Activated CD4-positive, alpha-beta memory T cell treated with anti-CD3 and anti-CD28 coated beads, Interleukin-2, amount 10 ng/mL, durations not matched to agents 7 days and 5 days (primary cell): ENCODE measurements at places on chromosomes 1 and 21. TPM values are rescaled to one million over a fixed set of nuclear protein-coding genes. Genes with fewer than 3 reads are reported as not detected.

IGFN1 gene
- total RNA-seq = not detected

- H3K4me1 ChIP-seq = peaks cover 64% of the 10 kb centered on the region
- no peaks in the 10 kb centered on the region for H3K27me3 ChIP-seq
- H3K36me3 ChIP-seq = peaks cover 18% of the 10 kb centered on the region
- H3K27ac ChIP-seq = peak overlapping the region; percentile 70
- DNase-seq = no peak
Observed at GRCh38 chr1:55211863-55212262, 3.3 kb downstream of the USP24 start.

DNA sequence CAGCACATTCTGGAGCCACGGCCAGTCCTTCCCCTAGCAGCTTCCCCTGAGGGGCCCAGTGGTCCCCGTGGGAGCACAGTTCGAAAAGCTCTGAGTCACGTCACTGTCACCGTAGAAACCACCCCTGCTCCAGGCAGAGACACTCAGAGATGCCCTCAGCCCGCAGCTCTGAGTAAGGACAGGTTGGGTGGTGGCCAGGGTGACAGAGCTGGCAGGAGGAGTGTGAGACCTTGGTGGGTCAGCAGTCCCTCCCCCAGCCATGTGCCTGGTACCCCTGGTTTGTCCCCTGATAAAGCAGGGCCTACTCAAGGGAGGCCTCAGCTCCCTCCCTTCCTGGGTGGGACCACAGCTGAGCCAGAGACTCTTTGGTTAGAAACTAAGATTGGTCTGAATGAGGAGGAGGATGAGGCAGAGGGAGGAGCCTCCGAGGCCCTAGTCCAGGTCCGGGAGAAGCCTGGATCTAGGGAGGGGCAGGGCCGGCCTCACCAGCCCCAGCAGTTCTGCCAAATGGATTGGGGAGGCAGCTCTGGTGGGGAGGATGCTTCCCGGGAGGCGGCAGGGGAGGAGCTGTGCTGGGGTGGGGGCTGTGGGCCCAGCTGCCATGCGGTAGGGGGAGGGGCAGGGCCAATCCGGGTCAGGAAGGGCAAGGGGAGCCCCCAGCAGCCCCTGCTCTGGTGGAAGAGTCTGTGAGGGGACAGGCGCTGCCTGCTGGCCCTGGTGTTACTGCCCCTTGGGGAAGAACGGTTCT lies 55.2 kb downstream of the SLC9A1 start:
- no peaks in the 10 kb centered on the region for H3K27me3 ChIP-seq
- no peak overlapping the region for H3K27ac ChIP-seq
- peaks cover 12% of the 10 kb centered on the region for H3K4me1 ChIP-seq
- no peak overlapping the region for H3K4me3 ChIP-seq

- no peaks in the 10 kb centered on the region for H3K27me3 ChIP-seq
- DNase-seq = no peak
Observed at GRCh38 chr21:33345751-33346238, 21.0 kb downstream of the IFNAR1 start.
